ENCODE measurements at places on chromosomes 5 and 9. TPM values are rescaled to one million over a fixed set of nuclear protein-coding genes. Genes with fewer than 3 reads are reported as not detected.

DNA sequence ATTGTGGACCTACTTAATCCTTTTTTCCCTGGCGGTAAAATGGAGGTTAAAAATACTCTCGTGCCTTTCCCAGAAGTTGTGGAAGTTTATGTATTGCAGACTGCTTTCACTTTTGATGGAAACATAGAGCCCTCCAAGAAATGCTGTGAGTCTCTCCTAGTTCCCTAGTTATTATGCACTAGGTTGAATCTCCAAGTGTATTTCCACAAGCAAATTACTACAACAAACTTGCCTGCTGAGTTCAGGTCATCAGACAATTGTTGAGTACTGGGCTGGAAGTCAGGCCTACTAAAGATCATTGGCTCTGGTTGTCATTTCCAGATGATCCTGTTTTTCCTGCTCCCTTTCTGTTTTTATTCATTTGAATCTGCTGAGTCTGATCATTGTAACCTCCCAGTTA is 104.1 kb downstream of the CD180 start:
- no peak for DNase-seq

GMCL2 gene
- total RNA-seq: not detected

LEAP2 gene
- 0.81 TPM for total RNA-seq

DNA sequence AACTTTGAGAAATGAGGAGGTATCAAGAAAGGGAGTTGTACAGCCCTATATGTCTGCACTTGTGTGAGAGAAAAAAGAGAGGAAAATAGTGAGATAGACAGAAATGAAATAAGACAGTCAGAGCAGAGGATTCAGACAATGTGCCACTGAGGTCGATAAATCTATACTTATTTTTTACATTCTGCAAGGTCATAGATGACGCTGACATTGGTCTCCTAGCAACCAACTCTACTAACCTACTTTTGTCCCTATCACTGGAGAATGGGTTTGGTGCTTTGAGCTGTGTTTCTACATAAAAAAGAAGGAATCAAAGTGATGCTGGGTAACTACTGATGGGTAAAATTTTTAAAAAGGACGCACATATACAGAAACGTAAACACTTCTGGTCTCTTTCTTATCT is 573.3 kb upstream of the RORB start:
- DNase-seq: no peak

SPATA31E1 gene
- total RNA-seq: not detected

GRCh38 chr5:73494721-73495120 is 3.5 kb upstream of the BTF3 start:
- DNase-seq: no peak

DNA sequence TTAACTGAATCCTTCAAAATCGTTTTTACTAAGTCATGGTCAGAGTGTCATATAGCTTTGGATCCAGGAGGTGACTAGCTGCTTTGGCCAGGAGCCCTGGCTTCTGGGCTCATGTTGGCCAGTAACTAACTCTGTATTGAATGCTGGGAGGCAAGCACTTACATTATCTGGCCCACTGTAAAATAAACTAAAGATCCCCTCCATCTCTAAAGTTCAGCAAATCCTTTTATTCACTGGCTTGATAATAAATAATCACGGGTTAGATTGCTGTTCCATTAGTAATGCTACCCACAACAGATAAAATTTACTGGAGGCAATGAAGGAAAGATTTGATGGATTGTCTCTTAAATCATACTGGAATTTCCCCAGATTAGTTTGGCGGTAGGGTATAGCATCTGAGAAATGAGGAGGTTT is 382.2 kb upstream of the TLE4 start:
- DNase-seq: no peak

- no peak for DNase-seq
Measured at GRCh38 chr9:79104216-79104615, 467.5 kb upstream of the TLE4 start.

GRCh38 chr9:19441730-19442129 is 32.9 kb downstream of the ACER2 start:
- DNase-seq: no peak

DNA sequence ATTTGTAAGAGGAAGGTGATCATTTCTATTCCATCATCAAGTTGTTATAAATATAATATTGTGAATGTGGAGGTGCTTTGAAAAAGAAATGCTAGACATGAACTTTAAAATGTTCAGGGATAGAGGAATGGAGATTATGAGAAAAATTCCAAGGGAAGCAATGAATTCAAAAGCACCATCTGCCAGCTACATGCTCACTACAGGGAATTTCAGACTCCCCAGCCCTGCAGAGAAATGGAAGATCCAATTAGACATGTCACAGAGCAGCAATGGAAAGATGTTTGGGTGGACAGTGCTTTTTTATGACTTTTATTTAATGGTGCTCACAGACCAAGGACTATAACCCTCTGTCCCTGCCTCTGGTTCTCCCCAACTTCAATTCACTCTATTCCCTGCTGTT is 209.7 kb downstream of the ESM1 start:
- DNase-seq: no peak

DNA sequence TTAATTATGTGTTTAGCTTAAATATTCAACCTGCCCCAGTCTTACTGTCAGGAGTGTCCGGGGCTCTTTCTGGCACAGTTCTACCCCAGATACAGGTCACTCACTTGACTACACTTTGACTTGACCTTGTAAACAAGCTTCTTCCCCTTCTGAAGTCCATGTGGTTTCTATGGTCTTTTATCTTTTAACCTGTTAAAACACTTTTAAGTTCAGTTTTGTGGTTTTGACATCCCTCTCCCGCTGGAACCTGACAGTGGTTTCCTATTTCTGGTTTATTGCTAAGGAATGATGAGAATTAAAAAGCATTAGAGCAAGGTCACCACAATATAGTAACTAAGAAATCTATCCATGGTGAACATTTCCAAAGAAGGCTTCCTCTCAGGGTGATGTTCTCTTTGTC is 300.1 kb downstream of the TMEM167A start:
- no peak for DNase-seq

GRCh38 chr5:91386120-91386519 is 3.0 kb upstream of the ARRDC3 start:
- DNase-seq: no peak

GRCh38 chr5:58893551-58893950 is 310.7 kb downstream of the RAB3C start:
- DNase-seq: no peak

DNA sequence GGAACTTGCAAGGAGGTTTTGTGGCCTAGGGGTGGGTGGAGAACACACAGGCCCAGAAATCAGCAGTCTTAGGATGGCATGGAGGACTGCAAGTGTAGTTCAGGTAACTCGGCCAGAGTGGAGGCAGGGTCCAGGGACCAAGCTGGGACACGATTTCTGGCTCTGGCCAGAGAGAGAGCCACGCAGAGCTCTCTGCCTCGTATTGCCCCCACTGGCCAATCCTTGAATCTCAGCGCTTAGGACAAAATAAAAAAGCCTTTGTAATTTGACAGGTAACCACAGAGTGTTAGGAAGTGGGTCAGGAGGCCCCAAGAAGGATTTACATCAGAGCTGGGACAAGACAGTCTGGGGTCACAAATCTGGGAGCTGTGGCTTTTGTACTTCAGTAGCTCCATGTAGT is 11.7 kb downstream of the MAP3K1 start:
- no peak for DNase-seq

DNA sequence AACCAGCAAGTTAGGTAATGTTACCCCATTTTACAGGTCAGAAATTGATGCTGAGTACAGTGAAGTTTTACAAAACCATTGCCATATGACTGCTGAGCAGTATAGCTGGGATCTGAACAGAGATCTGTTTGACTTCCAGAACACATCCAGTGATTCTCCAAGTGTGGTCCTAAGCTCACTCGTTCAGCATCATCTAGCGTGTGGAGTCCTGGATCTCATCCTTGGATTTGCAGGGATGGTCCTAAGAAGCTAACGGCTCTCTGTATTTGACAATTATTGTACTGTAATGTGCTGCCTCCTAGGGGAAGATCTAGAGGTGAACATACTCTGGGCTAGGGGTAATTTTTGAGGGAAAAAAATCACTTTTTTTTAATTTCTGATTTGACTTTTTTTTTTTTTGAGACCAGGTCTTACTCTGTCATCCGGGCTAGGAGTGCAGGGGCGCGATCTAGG is 1.4 kb downstream of the SLC26A2 start:
- DNase-seq: no peak

SLC1A3 gene
- 1.3 TPM for total RNA-seq

- DNase-seq: peak; percentile 74
Measured at GRCh38 chr9:2872250-2872930, 28.5 kb upstream of the PUM3 start.

DNA sequence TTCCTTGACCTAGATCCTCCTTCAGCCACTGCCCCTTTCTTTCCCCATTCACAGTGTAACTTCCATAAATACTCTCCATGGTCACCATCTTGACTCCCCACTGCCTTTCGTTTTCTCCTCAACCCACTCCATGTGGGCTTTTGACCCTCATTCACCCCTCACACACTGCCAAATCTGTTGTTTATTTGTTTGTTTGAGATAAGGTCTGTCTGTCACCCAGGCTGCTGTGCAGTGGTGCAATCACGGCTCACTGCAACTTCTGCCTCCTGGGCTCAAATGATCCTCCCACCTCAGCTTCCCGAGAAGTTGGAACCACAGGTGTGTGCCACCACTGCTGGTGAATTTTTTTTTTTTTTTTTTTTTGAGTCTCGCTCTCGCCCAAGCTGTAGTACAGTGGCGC is 162.9 kb downstream of the FGF1 start:
- DNase-seq: no peak

PDE8B gene
- total RNA-seq: 0.27 TPM

SPINK4 gene
- not detected for total RNA-seq

INSL4 gene
- not detected for total RNA-seq

DNA sequence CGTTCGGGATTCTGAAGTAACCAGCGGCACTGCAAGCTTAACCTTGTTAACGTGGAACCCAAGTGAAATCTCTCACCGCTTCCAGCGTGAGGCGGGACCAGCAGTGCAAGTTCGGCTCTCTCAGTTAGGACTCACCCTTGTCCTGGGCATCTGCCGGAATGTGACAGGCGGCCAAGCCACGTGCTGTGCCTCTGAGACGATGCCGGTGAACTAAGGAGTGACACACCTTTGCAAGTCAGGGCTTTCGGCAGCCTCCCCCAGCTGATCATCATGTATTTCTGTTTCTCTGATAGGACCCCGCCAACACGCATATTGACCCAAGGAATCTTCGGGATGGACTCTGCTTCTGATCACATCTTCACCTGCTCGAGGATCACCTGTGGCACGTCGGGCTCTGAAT is 415.0 kb upstream of the IRX1 start:
- DNase-seq: no peak

DNA sequence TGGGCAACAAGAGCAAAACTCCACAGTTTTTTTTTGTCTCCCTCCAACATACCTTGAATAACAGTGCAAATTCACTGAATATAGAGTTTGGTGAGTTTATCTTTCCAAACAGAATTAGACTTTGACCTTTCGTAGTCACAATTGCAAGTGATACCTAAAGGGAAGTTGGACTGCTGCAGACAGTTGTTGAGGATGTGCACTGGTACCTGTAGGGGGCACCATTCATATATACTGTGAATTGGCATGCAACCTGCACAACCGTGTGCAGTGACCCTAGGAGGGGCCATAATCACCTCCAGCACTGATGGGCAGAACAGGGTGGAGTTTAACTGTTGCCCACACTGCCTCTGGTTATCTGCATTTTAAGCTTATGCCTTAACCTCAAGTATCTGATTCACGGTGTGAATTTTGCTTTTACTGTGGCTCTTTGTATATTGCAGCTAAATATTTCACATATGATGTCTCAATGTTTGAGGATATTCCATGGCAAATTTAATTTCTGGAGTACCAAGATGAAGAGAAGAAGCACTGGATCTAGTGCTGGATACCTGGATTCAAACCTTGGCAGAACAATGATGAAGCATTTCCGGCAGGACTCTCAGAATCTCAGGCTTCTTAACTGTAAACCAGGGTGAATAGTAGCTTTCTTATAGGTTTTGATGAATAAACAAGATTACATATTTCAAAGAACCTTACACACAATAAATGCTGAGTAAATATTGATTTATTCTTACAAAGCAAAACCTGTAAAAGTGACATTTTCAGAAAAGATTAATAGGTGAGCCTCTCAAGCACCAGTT is 144.3 kb downstream of the ACTBL2 start:
- DNase-seq: no peak

DMRTA1 gene
- under 0.01 TPM for total RNA-seq

MYMK gene
- total RNA-seq: not detected

DNA sequence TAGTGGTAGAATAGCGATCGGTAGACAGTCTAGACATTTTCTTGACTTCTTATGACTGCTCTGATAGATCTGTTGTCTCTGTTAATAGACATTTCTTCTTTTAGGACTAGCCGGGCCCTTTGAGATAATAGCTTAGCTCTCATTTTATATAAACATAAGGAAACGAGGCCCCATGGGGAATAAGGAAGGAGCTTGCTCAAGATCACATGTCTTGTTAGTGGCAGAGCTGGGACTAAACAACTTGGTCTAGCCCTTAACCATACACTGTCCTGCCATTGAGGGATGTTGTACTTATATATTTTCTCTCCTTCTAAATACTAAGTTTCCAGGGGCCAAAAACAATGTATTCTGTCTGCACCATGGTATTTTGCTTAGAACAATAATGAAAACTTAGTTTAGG is 140.0 kb downstream of the GCNT1 start:
- DNase-seq: no peak

GRCh38 chr9:109812818-109813281 is 32.9 kb downstream of the PALM2AKAP2 start:
- DNase-seq: no peak

CTSV gene
- total RNA-seq: under 0.01 TPM

RMRP gene
- total RNA-seq: 38,740 TPM

DNA sequence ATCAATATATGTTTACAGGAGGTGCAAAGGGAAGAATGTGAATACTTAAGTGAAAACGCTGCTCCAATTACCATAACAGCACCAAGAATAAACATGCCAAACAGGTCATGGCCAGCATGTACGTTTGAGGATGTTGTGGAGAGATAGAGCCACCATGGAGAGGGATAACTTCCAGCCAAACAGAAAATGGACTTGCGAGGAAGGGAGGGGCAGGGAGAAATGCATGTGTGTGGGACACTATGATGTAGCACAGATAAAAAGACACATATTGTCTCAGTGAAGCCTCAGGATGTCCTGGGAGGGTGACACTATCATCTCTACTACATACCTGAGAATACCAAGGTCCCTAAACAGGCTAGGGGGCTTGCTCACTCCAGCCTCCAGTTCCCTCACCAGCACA is 488.9 kb downstream of the SPOCK1 start:
- no peak for DNase-seq

CAMK4 gene
- 0.27 TPM for total RNA-seq

SGCD gene
- total RNA-seq: under 0.01 TPM

OTULINL gene
- total RNA-seq: 1.9 TPM

PIP5K1B gene
- 12.4 TPM for total RNA-seq

SLC46A2 gene
- total RNA-seq: under 0.01 TPM

- DNase-seq: no peak
Measured at GRCh38 chr9:35028341-35028740, 38.8 kb downstream of the DNAJB5 start.

- DNase-seq: peak; percentile 21
Measured at GRCh38 chr5:90434116-90434714, 24.7 kb upstream of the CETN3 start.

GRCh38 chr5:1504069-1504595 is 19.6 kb downstream of the LPCAT1 start:
- DNase-seq: no peak

- DNase-seq: no peak
Measured at GRCh38 chr5:71816307-71816706, 97.2 kb downstream of the CARTPT start.
